ENCODE measurements at places on chromosomes 11 and 22.

GRCh38 chr11:26764315-26764714 is 42.5 kb upstream of the SLC5A12 start:
- no peak for DNase-seq

DNA sequence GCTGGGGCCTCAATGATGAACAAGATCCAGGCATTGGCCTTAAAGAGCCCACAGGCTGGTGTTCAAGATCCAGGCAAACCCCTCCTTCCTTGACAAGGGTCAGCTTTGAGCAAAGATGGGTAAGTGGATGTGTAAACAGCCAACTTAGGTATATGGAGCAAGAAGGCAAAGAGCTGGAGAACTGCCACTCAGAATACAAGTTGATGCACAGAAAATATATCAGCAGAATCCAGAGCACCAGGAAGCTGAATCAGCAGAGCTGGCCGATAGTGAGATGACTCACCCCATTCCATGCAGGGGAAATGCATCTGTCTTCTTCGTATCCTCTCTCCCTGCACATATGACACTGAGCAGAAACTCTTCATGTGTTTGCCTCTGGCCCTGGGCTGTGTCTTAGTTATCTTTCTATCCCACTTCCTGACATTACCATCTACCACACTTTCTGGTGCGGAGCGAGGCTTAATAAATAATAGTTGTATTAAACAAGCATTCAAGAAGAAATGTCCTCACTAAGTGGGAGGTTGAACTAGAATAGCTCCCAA is 57.8 kb downstream of the ENDOD1 start:
- peak; percentile 88 for DNase-seq

DNA sequence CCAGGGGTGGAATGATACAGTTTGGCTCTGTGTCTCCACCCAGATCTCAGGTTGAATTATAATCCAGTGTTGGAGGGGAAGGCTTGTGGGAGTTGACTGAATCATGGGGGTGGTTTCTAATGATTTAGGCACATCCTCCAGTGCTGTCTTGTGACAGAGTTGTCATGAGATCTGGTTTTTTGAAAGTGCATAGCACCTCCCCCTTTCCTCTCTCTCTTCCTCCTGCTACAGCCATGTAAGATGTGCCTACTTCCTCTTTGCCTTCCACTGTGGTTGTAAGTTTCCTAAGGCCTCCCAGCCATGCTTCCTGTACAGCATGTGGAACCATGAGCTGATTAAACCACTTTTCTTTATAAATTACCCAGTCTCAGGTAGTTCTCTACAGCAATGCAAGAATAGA is 45.1 kb downstream of the THAP12 start:
- no peak for DNase-seq

GRCh38 chr22:19808873-19809478 is 45.7 kb downstream of the GNB1L start:
- DNase-seq, result no peak

DNA sequence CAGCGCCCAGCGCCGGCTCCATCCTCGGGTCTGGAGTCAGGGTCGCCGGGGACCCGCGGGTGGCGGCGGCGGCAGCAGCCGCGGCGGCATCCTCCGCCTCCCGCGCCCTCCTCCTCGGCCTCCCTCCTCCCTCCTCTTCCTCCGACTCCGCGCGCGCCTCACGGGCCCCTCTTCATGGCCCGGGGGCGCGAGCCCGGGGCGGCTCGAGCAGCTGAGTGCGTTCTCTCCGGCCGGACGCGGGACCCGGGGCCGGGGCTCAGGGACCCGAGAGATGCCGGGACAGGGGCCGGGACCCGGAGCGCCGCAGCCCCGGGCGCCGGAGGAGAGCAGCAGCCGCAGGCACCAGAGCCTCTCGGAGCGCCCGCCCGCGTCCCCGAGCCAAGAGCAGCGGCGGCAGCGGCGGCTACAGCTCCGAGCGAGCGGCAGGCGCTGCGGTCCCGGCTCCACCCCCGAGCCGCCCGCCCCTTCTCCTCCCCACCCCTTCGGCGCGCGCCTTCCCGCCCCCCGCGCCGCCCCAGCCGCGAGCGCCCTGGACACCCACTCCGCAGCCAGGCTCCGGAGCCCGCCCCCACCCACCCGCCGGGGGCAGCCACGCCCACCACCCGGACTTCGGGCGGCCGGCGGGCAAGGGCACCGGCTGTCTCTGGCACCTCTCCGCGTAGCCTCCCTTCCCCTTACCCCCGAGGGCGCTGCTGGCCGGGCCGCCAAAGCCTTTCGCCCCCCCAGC is at the start of gene CHST1:
Gene CHST1, minus strand, starts transcription at position 417 of the 727 bp plus-strand sequence. CDS start 14,699 bp downstream, outside the sequence.
- no peak for DNase-seq

- DNase-seq, result no peak
Observed at GRCh38 chr11:87331273-87331672, 293.5 kb downstream of the TMEM135 start.

- no peak for DNase-seq
Observed at GRCh38 chr11:28460348-28460747, 352.2 kb downstream of the METTL15 start.

- no peak for DNase-seq
Observed at GRCh38 chr11:107792049-107792443, 66.5 kb downstream of the SLC35F2 start.

- DNase-seq, result no peak
Observed at GRCh38 chr22:49025791-49026493, 801.7 kb downstream of the BRD1 start.

- no peak for DNase-seq
Observed at GRCh38 chr11:61586792-61587430, 6.0 kb upstream of the SYT7 start.

DNA sequence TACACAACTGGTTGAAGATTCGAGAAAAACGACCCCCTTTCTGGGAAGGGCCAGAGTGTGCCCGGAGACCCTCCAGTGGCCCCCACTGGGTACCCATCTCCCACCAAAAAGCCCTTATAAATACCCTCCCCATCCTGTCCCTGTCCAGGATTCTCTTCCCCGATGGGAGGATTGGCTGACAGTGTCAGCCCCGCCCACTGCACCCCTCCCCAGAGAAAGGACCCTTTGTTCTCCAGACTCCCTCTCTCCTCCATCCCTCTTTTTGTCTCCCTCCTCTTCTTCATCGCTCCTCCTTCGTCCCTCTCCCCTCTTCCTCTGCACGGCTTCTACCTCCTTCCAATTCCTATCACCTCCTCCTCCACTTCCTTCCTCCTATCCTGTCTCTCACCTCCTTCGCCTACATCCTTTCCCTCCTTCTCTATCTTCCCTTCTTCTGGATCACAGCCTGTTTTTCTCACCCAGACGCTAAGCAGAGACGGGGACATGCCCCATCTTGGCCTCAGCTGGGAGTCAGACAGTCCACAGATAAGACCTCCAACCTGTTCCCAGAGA is 13.3 kb upstream of the MEN1 start:
- DNase-seq, result no peak

- peak; percentile 86 for DNase-seq
Observed at GRCh38 chr22:20509344-20510047, 2.1 kb downstream of the MED15 start.

- DNase-seq, result no peak
Observed at GRCh38 chr22:36968249-36968964, 50.8 kb downstream of the TST start.

- DNase-seq, result no peak
Observed at GRCh38 chr11:19181531-19182261, 20.1 kb downstream of the CSRP3 start.

- peak; percentile 87 for DNase-seq
Observed at GRCh38 chr22:18031695-18032454, 7.5 kb upstream of the MICAL3 start.

DNA sequence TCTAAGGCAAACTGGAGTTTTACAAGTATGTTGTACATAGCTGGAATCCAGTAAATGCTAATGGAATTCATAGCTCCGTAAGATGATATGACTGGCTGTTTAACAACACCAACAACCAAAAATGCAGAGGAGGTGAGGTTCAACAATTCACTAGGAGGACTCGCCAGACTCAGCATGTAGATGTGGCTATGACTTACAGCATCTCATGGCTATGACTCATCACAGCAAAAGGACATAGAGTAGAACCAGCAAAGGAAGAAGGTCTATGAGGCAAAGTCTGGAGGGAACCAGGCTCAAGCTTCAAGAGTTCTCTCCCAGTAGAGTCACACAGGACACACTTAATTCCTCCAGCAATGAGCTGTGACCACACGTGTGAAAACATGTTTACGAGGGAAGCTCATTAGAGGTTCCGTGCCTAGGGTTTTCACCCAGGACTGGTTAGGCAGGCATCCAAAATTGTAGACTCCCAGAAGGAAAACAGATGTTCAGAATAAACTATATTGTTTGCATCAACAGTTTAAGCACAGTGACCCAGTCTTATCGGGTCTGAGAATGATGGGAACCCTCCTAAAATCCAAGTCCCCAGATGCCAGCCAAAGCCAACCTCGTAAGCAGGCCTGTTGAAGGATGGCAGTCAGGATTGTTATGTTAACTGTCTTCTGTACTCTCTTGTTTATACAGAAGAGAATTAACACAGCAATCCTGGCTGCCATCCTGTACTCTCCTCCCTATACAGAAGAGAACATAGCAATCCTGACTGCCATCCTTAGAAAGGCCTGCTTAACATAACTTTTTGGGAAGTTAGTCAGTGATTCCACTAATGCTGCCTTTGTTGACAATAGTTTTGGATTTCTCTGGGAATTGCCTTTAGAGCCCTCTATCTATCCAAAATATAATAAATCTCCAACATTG is 116.6 kb downstream of the LARGE1 start:
- peak; percentile 83 for DNase-seq

DNA sequence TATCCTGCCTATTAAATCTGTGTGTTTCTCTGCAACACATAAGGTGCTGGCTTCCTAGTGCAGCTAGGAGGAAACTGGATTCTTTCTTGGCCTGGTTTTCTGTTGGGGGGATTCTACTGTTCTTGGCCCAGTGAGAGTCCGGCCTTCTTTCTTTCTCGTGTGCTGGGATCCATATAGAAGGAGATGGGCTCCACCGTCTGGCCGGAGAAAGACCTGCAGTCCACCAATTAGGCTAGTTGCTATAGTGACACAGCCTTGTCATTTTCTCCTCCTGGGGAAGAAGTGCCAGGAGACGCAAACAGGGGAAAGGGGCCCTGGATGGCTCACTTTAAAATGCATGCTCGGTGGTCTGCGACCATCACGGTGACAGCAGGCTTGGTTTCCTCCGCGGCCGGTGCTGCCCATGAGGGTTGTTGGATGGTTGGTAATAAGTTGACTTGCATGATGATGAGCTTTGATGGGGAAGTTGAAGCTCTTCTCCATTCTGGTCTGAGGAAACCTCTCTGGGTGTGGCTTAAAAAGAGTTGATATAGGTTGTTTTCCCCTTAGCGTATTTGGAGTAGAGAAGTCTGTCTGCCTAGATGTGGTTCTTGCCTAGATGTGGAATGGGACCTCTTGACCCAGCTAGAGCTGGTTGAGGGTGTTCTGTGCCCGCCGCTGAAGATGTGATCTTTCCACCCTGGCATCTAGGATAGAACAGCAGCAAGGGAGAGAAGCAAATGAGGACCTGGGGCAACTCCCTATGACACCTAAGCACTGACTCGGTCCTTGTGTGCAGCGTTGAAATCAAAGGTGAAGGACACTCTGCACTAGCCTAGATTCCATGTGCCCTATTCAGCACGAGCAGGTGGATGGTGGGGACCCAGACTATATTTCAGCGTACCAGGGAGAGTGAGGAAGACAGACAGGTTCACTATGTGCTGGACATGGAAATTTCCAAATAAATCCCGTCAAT is 1335.0 kb downstream of the BRD1 start:
- DNase-seq, result peak; percentile 70

- no peak for DNase-seq
Observed at GRCh38 chr22:36086170-36086490, 57.5 kb upstream of the RBFOX2 start.

DNA sequence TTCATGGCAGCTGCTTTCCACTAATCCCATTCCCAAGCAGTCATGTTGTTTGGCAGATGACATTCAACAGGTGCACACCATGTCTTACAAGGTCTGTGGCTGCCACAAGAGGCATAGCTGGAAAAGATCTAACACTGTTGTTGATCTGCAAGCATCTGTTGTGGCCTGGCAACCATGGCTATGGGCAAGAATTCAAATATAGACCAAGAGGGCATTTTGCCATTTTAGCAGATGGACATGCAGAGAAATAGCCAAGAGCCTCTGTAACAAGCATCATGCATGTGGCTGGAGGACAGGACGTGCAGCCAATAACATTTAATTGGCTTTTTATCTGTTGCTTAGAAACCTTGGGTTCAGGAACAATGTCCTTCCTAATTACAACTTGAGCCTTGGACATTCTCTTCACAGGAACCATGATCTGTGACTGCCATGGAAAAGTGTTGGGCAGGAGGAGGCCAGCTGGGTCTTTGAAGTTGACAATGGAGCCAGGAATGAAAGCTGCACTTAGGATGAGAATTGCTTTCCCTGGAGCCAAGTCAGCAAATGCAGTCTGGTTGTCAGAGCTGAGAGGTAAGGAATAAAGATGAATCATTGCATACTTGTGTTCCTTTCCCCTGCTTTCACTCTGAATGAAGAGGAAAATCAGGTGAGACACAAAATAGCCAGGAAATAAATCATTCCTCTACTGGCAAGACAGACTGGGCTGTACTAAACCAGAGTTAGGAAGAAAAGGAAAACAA is 113.6 kb upstream of the ANO5 start:
- DNase-seq, result no peak

- DNase-seq, result no peak
Observed at GRCh38 chr22:49345896-49346295, 481.8 kb downstream of the BRD1 start.

GRCh38 chr11:122100756-122101080 is 15.3 kb downstream of the BLID start:
- no peak for DNase-seq

GRCh38 chr11:74196781-74197486 is 25.8 kb downstream of the PPME1 start:
- DNase-seq, result no peak

GRCh38 chr11:122751292-122752070 is 86.8 kb upstream of the CRTAM start:
- DNase-seq, result no peak

DNA sequence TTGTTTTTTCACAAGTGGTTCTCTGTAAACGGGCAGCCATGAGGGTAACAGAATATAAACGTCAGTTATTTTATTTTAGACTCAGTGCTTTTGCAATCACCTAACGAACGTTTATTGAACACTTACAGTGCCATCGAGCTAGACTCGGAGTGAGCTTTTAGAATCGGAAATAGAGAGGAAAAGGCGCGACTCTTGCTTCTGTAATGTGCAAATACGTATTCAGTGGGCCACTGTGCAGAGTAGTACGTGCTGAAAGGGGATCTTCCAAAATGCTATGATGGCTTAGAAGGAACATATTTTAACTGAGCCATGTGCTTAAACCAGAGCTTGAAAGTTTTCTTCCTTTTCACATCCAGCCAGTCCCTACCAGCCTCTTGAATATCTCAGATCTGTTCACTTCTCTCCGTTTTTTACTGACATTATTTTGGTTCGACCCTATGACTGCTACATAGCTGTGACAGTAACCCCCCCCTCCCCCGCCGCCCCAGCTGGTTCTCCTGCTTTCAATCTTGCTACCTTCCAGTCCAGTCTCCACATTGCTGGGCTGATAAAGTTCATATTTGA is 468 bp downstream of the DDIAS start:
- no peak for DNase-seq
